M059J (cell line): ENCODE measurements at places on chromosomes 1 and 21. TPM values are rescaled to one million over a fixed set of nuclear protein-coding genes. Genes with fewer than 3 reads are reported as not detected.
A peak's percentile ranks its signal among the peaks of the same experiment; 100 is the strongest.

DNA sequence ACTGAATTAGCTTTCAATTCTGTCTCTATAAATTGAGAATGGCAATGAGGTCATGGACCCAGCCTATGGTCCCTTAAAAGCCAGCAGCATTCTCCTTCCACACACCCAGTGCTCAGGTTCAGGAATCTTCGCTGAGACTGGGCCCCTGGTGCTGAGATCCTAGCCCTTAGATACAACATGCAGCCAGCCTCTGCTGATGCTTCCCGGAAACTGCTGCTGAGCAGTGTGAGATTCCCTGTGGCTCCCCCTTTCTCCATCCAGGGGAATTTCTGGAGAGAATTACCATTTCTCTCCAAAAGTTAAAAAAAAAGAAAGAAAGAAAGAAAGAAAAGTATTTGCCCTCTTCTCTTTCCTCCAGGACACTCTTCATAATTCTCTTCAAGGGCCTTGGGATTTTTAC is 31.7 kb upstream of the RALGPS2 start:
- DNase-seq: no peak

Gene SNAPIN
- 72.6 and 90.2 TPM in 2 replicates for total RNA-seq

Gene SETDB1
- total RNA-seq: 27.8 and 31.6 TPM in 2 replicates

- no peak for DNase-seq
These were observed 56.9 kb downstream of the SEC16B start for GRCh38 chr1:177912991-177913390.

Gene CD1B
- total RNA-seq: not detected in 2 replicates

GRCh38 chr1:154961207-154962155 is at the start of gene PYGO2:
TSS of gene PYGO2 (minus strand) at chr1:154961782. CDS start at chr1:154961576, 206 bp downstream.
- peak; percentile 73 for DNase-seq

- DNase-seq: no peak
These were observed 72.4 kb downstream of the ELAVL4 start for GRCh38 chr1:50181027-50181663.

DNA sequence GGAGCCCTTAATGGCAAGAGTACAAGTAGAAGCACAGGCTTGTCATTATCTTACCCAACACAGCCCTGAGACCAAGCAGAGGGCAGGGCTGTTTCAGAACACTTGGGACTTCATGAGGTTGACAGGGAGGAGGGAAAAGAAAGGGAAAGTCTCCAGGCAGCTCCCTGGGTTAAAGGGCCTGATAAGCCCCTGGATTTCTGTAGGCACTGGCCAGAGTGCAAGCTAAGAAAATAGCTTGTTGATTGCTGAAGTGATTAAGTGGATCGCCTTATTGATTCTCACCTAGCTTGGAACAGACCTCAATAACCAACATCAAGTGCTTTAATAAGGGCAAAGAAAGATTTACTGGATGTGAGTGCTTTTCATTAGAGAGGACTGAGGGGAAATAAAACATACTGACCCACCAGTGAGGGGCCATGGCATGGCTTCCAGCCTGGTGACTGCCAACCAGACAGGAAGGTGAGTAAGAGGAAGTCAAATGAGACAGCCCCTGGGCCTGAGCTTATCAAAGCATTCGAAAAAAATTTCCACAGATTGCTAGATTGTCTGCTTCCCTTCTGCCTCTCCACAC is 121.4 kb upstream of the NFIA start:
- peak; percentile 74 for DNase-seq

DNA sequence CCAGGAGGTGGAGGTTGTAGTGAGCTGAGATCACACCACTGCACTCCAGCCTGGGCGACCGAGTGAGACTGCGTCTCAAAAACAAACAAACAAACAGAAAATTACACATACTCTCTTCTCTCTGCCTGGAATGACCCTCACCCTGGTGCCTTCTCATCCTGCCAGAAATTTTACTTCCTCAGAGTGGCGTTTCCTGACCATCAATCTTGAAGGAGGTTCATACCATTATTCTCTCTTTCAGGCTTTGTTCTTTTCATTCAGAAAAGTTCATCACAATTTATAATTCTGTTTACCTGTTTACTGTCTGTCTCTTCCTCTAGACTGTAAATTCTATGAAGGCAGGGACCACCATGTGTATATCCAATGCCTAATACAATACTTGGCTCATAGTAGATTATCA is 79.3 kb downstream of the RPS6KA1 start:
- DNase-seq: peak; percentile 12

GRCh38 chr1:62280150-62280549 is 39.1 kb downstream of the KANK4 start:
- no peak for DNase-seq

GRCh38 chr1:88661188-88661587 is 22.9 kb upstream of the PKN2 start:
- DNase-seq: peak; percentile 19

Gene COL16A1
- 2.0 and 4.0 TPM in 2 replicates for total RNA-seq

DNA sequence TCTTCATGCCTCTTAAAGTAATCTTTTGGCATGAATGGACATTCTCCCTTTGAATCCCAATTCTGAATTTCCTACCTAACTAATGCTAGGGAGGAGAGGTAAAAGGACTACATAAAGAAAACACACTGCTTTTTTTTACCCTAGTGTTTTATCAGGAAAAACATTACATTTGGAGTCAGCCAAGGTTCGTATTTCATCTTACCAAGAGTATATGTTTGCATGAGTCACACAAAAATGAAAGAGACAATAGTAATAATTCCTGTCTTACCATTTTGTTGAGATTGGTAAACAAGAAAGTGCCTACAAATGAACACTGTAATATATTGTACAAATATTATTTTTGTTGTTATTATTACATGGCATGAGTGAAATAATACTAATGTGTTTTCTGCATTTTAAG is 112.9 kb upstream of the WARS2 start:
- DNase-seq: peak; percentile 4

DNA sequence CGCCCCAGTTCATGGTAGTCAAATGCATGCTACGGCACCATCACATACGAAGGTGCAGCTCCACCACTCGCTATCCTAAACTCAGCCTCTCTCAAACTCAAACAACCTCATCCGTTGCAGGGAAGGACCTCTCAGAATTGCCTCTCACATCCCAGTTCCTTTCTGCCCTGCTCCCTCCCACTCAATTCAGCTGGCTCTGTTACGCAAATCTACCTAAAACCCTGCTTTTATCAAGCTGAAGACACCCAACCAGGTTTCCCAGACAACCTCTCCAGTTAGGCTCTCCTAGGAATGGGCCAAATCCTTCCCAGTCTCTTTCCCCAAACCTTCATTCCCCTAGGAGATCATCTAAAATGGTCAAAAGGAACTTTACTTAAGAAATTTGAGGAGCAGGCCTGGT is 62.9 kb downstream of the CLSTN1 start:
- DNase-seq: no peak

DNA sequence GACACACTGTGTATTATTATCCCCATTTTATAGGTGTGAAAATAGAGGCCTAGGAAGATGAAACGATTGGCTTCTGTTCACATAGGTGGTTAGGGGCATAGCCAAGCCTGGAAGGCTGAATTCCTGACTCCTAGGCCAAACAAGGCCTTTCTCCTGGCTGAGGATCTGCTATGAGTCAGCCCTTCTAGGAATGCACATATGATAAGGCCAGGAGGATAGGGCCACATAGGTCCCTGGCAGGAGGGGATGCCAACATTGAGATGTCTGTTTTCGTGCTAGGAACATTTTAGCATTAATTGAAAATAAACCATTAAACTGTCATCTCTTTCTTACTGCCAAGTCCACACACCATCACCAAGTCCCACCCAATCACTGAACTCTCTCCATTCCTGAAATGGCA is 9.2 kb downstream of the CSMD2 start:
- peak; percentile 79 for DNase-seq
